ENCODE measurements at places on chromosomes 6 and 20.

- DNase-seq: no peak
Observed at GRCh38 chr20:13336308-13337089, 115.4 kb downstream of the ISM1 start.

DNA sequence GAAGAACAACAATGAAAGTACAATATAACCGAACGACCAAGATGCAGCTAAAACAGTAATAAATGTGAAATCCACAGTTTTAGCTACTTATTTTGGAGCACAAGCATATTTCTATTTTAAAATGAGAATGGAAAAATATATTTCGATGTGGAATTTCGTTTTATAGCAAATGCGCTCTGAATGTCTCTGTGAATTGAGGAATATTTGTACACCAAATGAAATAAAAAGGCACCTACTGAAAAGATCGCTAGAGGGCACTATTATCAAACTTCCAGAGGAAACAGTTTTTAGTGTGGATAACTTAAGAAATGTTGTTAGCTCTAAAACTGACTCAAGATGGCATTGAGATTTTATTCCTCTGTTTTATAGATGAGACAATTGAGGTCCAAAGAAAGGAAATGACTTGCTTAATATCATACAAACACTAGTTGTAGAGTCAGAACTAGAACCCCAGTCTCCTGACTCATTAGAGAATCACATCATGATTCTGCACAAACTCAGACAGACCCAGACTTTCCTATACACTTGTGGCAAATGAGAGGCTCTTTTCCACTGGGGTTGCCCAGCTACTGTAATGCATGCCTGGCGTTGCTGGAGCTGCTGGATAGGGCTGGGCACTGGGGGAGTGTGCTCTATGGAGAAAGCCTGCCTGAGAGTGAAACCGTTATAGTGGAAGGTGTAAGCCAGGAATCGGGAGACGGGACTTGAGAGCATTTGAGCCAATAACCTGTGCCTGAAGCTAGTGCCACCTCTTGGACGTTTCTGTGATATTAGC is 51.9 kb downstream of the GCLC start:
- DNase-seq: no peak

DNA sequence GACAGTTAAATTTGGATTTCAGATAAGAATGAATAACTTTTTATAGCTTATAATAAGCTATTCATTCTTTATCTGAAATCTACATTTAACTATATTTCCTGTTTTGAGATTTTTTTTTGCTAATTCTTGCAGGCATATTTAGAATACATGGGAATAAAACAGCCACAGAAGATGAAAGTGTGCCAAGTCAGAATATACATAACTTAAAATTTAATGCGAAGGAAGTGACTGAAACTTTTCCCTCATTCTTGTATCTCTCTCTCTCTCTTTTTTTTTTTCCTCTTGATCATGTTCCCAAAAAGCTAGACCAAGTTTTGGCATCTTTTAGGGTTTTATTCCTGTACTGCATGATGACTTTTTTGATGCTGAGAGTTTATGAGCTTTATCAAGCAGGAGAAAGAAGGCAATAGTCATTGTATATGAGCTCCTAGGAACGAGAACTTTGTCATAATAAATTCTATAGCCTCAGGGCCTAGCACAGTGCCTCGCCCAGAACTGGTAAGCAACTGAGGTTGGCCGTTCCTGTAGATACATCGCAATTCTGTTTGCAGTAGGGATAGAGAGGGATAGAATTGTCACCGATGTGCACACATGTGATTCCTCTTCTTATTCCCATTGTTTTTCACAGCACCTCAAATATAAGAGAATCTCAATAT is 205.2 kb downstream of the MYLK4 start:
- DNase-seq: no peak

DNA sequence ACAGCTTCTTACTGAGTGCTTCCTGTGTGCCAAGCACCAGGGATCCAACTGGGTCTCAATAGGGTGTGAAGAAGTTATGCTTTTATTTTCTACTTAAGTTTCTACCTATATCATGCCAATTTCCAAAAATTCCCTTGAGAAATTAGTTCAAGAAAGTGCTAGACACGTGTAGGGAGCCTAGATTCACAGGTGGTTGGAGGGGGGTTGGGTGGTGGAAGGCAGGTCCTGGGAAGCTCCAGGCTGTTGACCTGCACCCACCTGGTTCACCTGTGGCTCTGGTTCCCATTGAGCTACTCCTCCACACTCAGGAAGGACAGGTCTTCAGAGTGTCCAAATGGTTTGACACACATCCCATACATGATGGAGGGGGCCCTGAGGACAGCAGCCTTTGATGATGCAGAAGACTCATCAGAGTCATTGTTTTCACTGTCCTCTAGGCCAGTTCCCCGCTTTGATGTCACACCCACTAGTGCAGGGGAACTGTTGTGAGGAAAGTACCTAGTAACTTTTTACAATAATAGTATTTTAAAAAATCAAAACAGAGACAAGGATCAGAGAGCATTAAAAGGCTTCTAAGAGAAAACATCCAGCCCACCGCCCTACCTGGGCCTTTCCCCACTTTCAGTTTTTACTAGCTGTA is 39.8 kb upstream of the MYL9 start:
- no peak for DNase-seq

DNA sequence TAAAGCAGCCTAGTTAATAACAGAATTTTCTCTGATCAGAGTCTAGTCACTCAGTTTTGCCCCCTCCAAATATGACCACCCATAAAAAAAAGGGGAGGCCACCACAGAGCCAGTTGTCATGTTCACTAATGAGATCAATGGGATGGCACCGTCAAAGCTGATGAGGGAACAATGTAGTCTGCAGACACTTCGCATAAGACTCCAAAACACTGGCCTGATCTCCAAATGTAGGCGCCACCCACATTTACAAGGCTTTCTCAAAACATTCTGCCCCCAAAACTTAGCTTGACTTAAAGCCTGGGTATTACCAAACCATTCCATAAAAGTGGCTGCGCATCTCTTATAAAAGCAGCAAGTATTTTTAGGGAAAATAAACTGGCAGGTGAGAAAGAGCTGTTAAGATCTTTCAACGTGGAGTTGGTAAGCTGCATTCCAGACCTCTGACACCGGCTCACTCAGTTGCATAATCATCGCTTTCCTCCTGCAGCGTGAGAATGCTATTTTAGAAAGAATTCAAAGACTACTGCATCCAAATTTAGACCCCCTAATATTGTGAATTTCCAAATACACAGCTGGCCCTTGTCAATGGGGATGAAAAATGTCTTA is 59.3 kb downstream of the TBC1D7 start:
- no peak for DNase-seq

DNA sequence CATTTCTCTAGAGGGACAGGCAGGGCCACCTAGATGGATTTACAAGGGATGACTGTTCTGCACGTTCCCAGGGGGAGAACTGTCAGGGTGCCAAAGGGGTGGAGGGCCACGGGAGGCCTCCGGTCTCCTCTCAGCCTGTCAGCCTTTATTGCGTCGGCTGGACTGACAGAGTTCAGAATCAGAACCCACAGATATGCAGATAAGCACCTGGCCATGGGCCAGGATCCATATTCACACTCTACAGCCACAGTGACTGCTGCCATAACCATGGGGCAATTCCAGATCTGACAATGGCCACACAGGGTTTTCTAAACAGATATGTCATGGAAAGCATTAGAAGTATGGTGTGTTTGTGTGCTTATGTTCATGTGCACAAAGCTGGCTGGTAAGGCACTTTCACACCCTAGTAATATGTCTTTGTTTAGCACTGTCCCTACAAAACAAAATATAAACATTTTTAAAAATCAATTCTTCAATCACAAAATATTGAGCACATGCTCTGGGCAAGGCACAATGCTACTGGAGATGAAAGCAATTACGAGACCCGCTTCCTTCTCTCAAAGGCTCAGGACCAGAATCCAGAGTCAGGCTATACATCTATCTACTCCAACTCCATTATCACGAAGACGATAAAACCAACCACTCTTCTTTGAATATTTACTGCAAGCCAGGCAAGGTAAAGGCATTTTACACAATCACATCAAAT is 29.1 kb downstream of the TRAM2 start:
- no peak for DNase-seq

GRCh38 chr6:143746202-143747119 is 68.7 kb downstream of the PHACTR2 start:
- DNase-seq: no peak

Data from stimulated activated CD8-positive, alpha-beta memory T cell treated with anti-CD3 and anti-CD28 coated beads, Interleukin-7, amount 100 ng/mL, for 24 hours (primary cell).